ENCODE measurements at places on chromosomes 5 and 9.

- no peak for DNase-seq
These were observed 40.9 kb downstream of the CACNA1B start for GRCh38 chr9:137918331-137919094.

DNA sequence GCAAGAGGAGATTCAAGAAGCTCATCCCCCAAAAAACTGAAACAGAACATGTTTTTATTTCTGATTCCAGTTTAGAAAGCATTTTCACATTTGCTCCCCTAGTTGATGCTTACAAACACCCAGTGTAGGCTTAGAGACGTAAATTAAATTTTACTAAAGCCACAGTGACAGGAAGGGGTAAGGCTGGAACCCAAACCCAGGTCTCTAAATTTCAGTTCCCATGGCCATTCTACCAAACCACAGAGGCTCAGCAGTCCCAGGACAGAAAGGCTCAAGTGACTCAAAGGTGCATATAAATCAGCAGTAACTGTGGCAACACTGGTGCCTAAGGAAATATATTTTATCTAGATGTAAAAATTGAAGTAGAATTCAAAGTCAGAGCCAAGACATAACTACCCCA lies 128.7 kb downstream of the CEP120 start:
- DNase-seq = no peak

GRCh38 chr9:100108559-100108958 lies 9.5 kb downstream of the INVS start:
- DNase-seq = no peak

DNA sequence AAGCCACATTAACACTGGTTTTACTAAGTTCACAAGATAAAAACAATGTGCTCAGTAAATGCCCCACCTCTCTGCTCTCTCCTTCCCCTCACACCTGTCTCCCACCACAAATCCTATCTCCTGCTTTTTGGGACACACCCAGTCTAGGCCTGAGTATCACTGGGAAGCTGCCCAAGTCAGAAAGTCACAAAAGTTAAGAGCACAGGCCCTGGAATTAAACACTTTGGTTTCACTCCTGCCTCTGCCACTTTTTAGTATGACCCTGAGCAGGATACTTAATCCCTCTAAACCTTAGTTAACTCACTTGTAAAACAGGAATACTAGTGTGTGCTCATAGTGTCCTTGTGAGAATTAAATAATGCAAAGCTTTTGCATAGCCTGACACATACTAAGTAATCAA lies 11.3 kb downstream of the C5 start:
- DNase-seq = no peak

DNA sequence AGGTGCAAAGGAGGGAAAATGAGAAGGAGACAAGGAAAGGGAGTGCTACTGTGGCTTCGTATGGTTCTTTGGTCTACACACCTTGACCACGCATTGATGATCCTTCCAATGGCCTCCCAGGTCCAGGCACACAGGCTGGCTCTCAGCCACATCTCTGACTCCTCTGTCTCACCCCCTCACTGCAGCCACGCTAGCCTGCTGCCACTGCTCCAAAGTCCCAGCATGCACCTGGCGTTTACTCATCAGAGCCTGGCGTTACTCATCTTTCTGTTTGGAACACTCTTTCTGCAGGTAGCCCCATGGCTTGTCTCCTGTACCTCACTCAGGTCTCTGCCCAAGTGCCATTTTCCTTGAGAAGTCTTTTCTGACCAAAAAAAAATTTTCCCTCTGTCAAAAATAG lies 195.5 kb downstream of the SNCAIP start:
- DNase-seq = no peak

DNA sequence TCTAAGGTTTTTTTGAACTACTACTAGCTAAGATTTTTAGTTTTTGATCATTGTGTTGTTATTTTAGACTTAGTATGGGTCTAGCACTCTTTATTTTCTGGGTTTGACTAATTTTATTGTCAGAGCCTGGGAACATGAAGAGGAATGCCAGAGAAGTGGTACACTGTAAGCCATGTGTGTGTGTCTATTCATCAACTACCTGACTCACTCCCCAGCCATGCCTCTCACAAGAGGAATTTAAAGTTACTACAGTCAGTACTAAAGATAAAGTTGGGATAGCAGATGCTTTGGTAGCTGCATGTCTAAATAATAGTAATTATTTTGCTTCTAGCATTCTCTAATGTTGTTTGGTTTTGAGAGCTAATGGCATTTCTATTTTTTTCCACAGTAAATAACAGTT lies 264.8 kb downstream of the CSNK1G3 start:
- no peak for DNase-seq

- no peak for DNase-seq
These were observed 72.8 kb downstream of the WWC1 start for GRCh38 chr5:168364151-168364661.

DNA sequence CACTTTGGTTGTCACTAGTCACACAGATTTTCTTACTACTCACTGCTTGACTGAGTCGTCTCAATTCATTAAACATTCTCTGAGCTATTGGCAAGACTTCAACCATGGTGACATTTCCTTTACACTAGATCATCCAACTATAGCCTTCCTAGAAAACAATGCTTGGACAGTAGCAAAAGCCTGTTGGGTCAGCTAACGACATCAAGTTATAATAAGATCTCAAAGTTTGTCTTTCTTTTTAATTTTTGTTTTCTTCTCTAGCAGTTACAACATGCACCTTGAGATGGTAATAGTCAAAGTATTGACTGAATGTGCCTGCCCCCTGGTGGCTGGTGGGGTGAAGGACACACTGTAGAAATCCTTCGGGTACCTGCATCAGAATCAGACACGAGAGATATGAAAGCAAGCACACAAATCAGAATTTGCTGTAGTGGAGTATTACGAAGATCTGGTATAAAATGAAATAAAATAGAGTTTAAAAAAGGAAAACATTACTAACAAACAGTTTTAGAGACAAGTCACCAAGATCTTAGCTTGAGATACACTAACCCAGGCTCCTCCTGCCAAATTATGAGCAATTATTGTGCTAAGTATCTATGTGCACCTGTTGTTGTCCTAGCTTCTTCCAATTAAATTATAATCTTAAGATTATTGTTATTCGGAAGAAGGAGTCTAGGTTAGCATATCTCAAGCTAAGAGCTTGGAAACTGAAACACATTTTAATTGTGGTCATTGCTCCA lies 81.2 kb downstream of the ARL15 start:
- peak; percentile 1 for DNase-seq

GRCh38 chr5:119274767-119275130 lies 81.1 kb upstream of the TNFAIP8 start:
- no peak for DNase-seq

DNA sequence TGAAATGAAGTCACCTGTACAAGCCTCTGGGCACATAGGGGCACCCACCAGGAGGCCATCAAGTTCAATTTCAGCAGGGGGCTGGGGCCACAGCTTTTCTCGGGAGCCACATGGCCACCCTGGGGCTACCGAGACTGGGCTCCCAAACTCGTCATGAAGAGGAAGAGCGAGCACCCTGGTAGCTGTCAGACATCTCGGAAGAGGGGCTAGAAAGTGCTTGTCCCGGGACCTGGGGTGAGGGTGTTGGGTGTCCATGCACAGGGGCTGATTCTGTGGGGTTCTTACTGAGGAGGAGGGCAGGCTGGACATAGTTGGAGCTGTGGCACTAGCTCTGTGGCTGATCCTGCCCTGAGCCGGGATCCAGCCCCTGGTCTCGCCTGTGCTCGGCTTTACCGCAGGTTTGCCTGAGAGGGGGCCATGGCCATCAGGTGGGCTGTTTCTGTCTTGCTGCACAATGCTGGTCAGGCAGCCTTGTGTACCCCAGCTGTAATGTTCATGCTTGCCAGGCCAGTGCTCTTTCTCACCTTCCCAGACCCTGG lies 70.3 kb downstream of the PHF2 start:
- no peak for DNase-seq

DNA sequence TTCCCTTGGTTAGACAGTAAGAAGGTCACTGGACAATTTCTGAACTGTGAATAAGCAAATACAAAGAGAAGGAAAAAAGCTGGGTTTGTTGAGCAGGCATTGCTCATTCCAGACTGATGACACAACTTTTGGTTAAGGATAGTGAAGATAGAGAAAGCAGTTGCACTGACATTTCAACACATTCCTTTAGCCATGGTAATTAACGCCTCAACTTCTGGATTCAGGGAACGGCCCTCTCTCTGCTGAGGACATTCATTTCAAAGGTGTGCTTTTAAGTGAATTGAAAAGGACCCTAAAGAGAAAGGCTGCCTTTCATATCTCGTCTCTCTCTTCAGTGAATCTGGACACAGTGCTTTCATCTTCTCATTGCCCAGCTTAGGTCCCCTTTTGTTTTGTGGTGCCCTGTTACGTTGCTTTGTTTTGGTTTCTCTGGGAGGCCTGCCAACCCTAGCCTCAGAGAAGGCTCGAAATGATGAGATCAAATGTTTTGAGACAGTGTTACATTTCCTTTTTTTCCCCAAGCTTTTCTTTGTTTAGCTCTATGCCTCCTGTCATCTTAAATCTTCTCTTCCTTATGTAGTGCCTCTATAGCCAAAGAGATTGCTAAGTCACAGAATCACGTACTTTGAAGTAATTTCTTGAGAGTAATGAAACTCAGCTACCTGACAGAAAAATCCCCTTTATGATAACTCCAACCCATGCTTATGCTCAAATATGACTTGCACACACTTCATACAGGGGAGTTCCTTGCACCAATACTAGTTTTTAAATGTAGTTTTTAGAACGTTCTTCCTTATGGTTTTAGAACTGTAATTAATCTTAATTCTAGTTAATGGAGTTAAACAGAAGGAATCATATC lies 94.4 kb upstream of the IFNE start:
- no peak for DNase-seq

DNA sequence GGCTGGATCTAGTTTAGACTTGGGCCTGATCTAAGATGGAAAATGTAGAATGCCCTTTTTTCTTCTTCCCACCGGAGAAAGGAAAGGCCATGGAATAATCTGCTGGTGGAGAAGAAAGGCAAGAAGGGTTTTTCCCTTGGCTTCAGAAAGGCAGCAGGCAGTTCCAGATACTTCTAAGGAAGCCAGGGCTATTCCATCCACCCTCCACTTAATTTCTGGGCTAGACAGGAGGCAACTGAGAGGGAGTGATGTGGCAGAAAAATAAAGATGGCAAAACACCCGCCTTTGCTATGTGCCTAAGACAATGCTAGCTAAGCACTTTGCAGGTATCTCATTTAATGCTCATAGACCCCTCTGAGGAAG lies 9.9 kb downstream of the MYOZ3 start:
- no peak for DNase-seq

DNA sequence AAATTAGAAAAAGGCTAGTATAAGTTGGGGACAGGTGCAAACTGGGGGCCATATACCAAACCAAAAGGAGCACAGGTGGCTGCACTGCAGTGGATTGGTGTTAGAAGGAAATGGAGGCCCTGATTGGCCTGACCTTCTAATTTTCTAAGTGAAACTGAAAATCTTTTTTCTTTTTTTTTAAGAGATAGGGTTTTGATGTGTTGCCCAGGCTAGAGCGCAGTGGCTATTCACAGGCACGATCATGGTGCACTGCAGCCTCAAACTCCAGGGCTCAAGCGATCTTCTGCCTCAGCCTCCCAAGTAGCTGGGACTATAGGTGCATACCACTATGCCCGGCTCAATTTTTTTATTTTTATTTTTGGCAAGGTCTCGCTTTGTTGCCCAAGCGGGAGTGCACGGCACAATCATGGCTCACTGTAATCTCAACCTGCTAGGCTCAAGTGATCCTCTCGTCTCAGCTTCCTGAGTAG lies 9.8 kb upstream of the CCDC69 start:
- no peak for DNase-seq

DNA sequence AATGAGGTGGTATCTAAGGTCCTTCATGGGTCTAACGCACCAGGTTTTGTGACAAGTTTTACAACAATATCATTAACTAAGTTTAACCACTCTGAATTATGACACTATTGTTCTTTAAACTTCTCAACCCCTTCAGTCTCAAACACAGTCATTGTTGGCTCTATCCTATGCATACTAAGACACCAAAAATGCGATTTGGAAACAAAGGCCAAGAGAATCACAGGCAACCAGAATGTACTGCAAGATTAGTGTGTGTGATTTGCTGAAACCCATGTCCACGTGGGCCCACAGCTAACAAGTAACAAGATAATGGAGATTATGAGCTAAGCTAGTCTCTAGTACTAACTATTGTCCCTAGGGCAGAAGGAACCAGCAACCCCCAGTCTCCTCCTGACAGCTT lies 142.2 kb upstream of the RANBP3L start:
- no peak for DNase-seq

GRCh38 chr5:79056847-79057246 lies 12.6 kb downstream of the DMGDH start:
- DNase-seq = no peak

- no peak for DNase-seq
These were observed 1.6 kb downstream of the RFESD start for GRCh38 chr5:95647886-95648860.

DNA sequence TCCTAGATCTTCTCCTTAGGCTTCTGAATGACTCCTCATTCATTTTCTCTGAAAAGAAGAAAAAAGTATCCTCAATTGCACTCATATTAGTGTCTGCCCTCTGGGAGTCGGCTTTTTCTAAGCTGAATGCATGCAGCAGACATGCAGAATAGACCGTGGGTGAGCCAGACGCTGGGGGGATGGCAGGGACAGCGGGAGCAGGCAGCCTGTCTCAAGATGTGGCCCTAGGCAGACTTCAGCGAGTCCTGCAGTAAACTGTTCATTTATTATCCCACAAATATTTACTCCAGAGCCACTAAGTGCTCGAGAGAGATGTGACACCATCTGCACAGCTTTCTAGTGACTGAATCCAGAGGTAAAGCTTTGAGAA lies 164.9 kb upstream of the RAI14 start:
- no peak for DNase-seq

DNA sequence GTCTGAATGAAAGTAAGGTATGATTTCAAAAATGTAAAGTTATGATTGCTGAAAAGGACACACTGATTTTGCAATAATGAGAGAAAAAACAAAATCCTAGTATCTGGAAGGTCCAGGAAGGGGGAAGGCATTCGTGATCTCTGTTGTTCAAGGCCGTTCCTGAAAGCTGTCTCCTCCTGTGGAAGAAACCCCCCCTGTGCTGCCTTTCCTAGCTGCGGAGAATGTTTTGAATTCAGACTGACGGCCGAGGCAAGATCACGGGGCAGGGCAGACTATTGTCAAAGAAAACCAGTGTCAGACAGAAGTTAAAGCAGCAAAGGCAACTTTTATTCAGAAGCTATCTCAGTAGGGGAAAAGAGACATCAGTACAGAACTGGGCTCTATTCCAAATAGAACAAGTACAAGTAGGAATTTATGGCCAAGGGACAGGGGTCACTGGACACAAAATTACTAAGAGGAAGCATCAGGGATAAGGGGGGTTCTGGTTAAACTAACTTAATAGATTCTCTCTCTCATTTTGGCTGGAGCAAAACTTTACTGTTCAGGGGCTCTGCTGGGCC lies 61.9 kb upstream of the IGFBPL1 start:
- DNase-seq = no peak

DNA sequence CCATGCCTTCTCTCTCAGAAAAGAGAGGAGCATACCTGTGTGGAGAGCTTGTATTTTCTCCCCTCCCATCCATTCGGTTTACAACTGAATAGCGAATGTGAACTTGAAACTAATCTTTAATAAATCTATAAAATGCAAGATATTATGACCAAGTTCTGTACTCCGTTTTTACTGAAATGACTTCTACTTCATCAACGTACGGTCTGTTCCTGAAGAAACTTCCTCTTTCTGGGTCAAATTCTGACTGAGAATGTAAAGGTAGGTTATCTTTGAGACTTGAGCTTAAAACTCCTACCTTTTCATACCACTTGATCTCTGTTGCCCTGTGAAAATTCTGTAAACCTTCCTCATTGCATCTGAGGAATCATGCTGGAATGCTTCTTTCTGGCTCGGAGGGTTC lies 4.2 kb upstream of the CTNNAL1 start:
- DNase-seq = no peak

GRCh38 chr9:89606049-89606623 lies 1.3 kb downstream of the GADD45G start:
- DNase-seq = no peak

GRCh38 chr9:82621447-82621846 lies 441.5 kb downstream of the RASEF start:
- DNase-seq = no peak

Measured in hypothalamus (tissue), 51 donors.